ENCODE measurements at places on chromosomes 6 and 20. TPM values are rescaled to one million over a fixed set of nuclear protein-coding genes. Genes with fewer than 3 reads are reported as not detected.

DNA sequence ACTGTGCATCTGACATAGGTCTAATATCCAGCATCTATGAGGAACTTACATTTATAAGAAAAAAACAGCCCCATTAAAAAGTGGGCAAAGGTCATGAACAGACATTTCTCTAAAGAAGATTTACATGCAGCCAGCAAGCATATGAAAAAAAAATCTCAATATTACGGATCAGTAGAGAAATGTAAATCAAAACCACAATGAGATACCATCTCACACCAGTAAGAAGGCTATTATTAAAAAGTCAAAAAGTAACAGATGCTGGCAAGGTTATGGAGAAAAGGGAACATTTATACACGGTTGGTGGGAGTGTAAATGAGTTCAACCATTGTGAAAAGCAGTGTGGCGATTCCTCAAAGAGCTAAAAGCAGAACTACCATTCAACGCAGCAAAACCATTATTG, 13.1 kb downstream of the METTL24 start:
- peaks cover 15% of the 10 kb centered on the region for H3K27me3 ChIP-seq
- DNase-seq = no peak
- no peaks in the 10 kb centered on the region for H3K36me3 ChIP-seq
- no peak overlapping the region for H3K4me3 ChIP-seq

GRCh38 chr6:166900130-166900708, 56.1 kb downstream of the RNASET2 start:
- H3K4me1 ChIP-seq = no peaks in the 10 kb centered on the region
- H3K27ac ChIP-seq = no peak overlapping the region
- no peak overlapping the region for H3K4me3 ChIP-seq
- H3K36me3 ChIP-seq = no peaks in the 10 kb centered on the region

Gene BPIFB2
- not detected for total RNA-seq

Gene BANF2
- not detected for total RNA-seq

- no peak overlapping the region for H3K27ac ChIP-seq
- H3K27me3 ChIP-seq = no peaks in the 10 kb centered on the region
- no peak overlapping the region for H3K4me3 ChIP-seq
- no peak for DNase-seq
- H3K36me3 ChIP-seq = peaks cover 2% of the 10 kb centered on the region
These were observed 52.1 kb downstream of the TMEM200A start for GRCh38 chr6:130417951-130418350.

DNA sequence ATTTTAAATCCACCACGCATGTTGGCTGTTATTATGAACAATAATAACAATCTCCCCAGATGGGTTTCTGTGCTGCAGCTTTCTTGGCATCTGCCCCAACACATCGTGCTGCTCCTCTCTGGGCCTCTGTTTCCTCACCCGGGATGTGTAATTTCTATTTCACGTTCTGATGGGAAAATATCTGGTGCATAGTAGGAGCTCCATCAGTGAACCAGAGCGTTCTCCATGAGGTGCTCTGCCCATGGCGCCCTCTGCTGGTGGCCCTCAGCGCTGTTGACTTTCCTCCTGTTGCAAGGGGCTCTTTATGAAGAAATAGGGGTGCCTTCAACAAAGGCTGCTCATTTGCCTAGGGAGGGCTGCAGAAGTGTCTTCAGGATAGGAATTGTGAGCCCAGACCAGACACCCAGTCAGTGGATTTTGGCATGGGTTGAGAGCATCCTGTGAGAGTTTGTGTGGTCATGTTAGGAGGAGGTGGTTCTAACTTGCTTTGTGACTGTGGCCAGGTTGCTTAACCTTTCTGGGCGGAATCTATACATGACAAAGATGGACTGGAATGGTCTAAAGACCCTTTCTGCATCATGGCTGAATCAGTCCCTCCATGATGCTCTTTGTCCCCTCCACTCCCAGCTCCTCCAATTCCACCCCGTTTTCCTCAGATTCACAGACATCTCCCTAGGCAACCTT, 8.1 kb downstream of the SCRT2 start:
- H3K4me1 ChIP-seq = peaks cover 9% of the 10 kb centered on the region
- DNase-seq = peak; percentile 74
- peaks cover 55% of the 10 kb centered on the region for H3K27me3 ChIP-seq

Gene THBS2
- total RNA-seq = not detected

DNA sequence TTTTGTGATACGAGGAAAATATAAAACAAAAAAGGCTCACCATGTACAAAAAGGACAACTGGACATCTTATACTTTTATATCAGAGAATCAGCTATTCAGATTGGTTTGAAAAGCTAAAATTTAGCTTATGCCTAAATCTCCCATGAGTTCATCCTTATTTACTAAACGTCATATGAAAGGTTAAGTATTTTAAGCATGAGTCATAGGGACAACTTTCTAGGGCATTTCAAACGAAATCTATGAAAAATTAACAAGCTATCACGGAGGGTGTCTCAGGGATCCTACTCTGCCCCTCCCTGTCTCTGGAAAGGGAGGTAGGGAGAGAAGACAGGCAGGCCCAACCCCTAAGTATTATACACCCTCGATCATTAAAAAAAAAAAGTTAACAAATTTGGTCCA, 124.1 kb upstream of the LOC128125822 start:
- no peak overlapping the region for H3K4me3 ChIP-seq
- no peak for DNase-seq
- H3K4me1 ChIP-seq = no peaks in the 10 kb centered on the region
- no peaks in the 10 kb centered on the region for H3K36me3 ChIP-seq
- no peak overlapping the region for H3K27ac ChIP-seq

DNA sequence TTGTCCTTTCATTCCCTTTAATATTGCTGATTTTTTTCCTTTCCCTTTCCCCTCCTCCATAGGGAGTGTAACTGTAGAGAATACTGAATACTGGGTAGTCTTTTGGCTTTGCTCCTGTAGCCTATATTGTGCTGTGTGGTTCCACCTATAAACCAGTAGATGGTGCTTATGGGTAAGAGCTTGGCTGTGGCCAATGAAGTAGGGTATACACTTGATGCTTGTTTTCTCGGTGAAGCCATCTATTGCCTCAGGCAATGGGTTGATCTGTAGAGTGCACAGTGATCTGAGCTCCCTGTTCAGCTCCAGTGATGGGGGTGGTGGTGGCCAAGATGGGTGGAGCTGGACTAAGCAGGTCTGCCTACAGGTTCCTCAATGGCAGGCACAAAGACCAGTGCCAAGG, 203.3 kb upstream of the IMPG1 start:
- H3K27me3 ChIP-seq = no peaks in the 10 kb centered on the region
- H3K4me3 ChIP-seq = no peak overlapping the region
- no peaks in the 10 kb centered on the region for H3K4me1 ChIP-seq
- DNase-seq = no peak
- H3K27ac ChIP-seq = no peak overlapping the region
- no peaks in the 10 kb centered on the region for H3K36me3 ChIP-seq

Gene TUBB2A
- 1.3 TPM for total RNA-seq

Gene LHFPL5
- not detected for total RNA-seq

GRCh38 chr20:32449057-32449889, 91.1 kb downstream of the ASXL1 start:
- DNase-seq = no peak
- peaks cover 8% of the 10 kb centered on the region for H3K4me1 ChIP-seq
- peaks cover 4% of the 10 kb centered on the region for H3K36me3 ChIP-seq
- no peaks in the 10 kb centered on the region for H3K27me3 ChIP-seq
- H3K27ac ChIP-seq = no peak overlapping the region

DNA sequence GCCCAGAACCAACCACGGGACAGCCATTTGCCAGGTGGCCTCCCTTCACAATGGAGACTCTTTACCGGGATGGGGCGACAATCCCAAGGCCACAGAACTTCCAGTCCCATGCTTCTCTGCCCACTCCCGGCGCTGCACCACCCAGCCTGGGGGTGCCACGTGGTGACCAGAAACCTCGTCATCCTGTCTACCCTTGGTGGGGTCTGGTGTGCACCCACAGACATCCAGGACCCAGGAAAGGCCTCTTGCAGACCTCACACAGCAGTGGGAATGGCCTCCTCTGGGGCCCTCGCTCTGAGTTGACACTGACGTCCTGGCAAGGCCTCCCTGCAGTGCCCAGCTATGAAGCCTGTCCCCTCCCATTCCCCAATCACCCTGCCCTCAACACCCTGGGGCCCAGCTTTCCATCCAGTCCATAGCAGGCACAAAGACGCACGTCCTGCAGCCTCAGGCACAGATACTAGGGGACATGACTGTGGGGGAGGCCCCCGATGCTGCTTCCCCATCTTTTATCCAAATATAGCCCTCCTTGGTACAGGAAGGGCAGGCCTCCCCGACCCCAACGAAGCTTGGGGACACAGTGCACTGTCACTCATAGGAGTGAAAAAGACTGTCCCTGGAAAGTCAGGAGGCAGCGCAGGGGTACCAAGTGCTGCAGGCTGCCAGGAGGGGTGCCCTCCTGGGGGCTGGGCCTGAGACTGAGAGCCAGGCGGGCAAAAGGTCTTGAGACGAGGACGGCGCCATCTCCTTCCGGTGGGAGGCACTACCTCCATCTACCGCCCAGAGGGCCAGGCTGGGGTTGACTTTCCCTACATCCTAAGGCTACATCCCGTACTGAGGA, 7.2 kb downstream of the CST7 start:
- no peaks in the 10 kb centered on the region for H3K27me3 ChIP-seq
- no peak overlapping the region for H3K4me3 ChIP-seq
- peaks cover 63% of the 10 kb centered on the region for H3K4me1 ChIP-seq
- H3K36me3 ChIP-seq = peaks cover 47% of the 10 kb centered on the region
- peak overlapping the region; percentile 86 for H3K27ac ChIP-seq

Gene DDO
- total RNA-seq = not detected

Gene VSTM2L
- 0.35 TPM for total RNA-seq

- H3K27ac ChIP-seq = no peak overlapping the region
- no peaks in the 10 kb centered on the region for H3K4me1 ChIP-seq
- H3K36me3 ChIP-seq = no peaks in the 10 kb centered on the region
These were observed 96.8 kb upstream of the TENT5A start for GRCh38 chr6:81849248-81849647.

- H3K36me3 ChIP-seq = peaks cover 43% of the 10 kb centered on the region
- H3K27me3 ChIP-seq = no peaks in the 10 kb centered on the region
- DNase-seq = no peak
These were observed 17.9 kb downstream of the RPF2 start for GRCh38 chr6:110999634-111000270.

DNA sequence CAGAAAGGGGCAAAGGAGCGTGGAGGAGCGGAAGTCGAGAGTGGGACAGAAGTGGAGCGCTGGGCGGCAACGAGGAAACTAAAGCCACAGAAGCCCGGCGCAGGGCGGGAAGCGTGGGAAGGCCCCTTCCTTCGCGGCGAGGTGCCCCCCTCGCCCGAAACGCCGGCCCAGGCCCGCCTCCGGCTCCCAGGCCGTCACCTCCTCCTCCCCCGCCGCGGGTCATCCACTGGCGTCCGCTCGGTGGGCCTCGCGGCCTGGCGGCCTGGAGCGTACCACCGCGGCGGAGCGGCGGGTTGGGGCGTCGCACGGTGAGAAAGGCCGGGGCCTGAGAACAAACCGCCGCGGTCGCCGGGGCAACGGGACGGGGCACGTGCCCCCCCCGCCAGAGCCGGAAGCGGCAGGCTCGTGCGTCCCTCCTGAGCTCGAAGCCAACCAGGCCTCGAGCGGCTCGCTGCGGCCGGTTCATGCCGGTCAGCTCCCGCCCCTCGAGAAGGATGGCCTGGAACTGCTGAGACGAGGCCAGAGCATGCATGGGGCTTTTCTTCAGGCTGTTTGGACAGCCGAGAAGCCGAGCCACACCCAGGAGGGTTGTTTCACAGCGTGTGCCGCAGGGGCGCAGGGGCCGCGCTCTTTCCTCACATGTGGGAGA, at the start of gene TCP11:
TCP11 (minus strand) TSS at position 333 of the 649 bp plus-strand sequence. CDS start 469 bp downstream, outside the sequence.
- H3K36me3 ChIP-seq = no peaks in the 10 kb centered on the region
- peak within 1 kb of the TSS; percentile 14 for H3K4me3 ChIP-seq
- peak; percentile 64 for DNase-seq
- peaks cover 39% of the 10 kb centered on the region for H3K27me3 ChIP-seq
- no peak within 1 kb of the TSS for H3K27ac ChIP-seq

Gene CD24
- 0.23 TPM for total RNA-seq

Data from activated CD8-positive, alpha-beta memory T cell treated with anti-CD3 and anti-CD28 coated beads, Interleukin-2, amount 10 ng/mL, durations not matched to agents 7 days and 5 days (primary cell).